Fibroblast of pulmonary artery (primary cell): ENCODE measurements at places on chromosomes 5 and 9.

- DNase-seq: peak; percentile 16
These were observed 16.7 kb downstream of the UBE2D2 start for GRCh38 chr5:139577689-139578290.

DNA sequence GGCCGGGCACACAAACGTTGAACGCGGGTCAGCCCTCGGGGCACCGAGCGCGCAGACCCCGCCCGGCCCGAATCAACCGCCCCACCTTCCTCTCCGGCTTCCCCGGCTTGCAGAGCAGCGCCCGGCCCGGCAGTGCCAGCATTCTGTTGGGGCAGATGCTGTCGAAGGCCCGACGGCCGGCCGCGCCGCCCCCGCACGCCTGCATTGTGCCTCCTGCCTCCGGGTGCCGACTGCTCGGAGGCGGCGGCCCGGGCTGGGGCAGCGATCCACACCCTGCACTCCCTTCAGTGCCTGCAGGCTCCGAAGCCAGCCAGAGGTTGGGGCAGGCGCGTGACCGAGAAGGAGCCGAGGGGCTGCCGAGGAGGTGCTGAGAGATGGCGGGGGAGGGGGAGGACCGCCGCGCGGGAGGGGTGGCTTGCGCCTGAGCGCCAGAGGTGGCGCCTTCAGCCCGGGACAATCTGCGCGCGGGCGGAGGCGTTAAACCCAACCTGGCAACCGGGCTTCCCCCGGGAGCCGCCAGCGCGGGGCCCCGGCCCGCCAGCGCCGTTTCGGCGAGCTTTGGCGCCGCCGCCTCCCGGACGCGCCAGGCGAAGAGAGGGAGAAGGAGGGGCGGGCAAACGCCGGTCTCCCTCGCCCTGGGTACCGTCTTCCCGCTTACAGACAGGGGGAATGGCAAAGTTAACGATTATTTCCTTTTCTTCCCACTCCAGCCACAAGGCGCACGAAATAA lies at the start of gene MCIDAS:
Gene MCIDAS (minus strand): TSS at position 382 of the 730 bp plus-strand sequence. CDS start 177 bp downstream, at position 205.
- no peak for DNase-seq

DNA sequence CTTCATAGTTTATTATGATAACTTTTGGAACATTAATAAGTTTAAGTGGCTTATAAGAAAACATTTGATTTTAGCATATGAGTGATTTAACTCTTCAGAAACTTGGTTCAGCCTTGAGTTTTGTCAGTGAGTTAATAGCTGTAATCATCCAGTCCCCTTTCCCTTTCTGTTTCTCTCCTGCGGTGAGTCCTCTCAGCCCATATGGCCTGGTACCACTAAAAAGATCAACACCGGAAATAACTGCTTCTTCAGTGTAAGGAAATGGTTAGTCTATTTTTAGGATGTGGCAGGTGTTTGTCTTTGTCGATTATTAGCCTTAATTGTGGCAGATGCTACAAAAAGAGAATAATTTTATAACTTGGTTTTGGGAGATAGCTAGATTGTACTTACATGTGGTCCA lies 120.2 kb upstream of the GRHPR start:
- no peak for DNase-seq

DNA sequence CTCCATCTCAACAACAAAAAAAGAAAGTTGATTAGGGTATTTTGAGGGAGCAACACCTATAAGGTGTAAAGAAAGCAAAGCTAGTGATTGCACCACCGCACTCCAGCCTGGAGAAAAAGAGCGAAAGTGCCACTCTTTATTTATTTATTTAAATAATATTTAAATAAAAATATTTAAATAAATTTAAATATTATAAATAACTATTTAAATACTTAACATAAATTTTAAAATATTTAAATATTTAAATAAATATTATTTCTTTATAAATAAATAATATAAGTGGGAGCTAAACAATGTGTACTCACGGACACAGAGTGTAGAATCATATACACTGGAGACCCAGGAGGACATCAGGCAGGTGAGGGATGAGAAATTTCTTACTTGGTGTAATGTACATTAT lies 64.4 kb upstream of the TRIO start:
- DNase-seq: no peak

DNA sequence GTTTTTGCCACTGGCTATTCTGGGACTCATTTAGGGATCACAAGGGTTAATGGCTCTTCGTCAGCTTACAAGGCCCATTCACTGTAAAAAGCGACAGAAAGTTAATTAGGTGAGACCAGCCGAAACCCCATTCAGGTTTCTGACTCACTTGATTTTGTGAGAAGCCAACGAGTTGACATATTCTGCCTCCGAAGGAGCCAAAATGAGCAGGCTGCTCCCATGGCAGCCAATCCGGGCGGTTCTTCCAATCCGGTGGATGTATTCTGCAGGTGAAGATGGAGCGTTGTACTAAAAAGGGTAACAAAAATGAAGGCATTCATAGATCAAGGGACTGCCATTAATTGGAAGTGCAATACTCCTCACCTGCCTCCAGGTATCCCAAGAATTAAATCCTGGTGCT lies 39.7 kb downstream of the DDX31 start:
- no peak for DNase-seq

- DNase-seq: no peak
These were observed 426 bp downstream of the FAM114A2 start for GRCh38 chr5:154038261-154038706.

- DNase-seq: no peak
These were observed 60.2 kb downstream of the KCNIP1 start for GRCh38 chr5:170563824-170564567.

- no peak for DNase-seq
These were observed 38.7 kb downstream of the NKX2-5 start for GRCh38 chr5:173196133-173196952.

GRCh38 chr5:120007598-120007997 lies 378.2 kb downstream of the FAM170A start:
- DNase-seq: no peak

DNA sequence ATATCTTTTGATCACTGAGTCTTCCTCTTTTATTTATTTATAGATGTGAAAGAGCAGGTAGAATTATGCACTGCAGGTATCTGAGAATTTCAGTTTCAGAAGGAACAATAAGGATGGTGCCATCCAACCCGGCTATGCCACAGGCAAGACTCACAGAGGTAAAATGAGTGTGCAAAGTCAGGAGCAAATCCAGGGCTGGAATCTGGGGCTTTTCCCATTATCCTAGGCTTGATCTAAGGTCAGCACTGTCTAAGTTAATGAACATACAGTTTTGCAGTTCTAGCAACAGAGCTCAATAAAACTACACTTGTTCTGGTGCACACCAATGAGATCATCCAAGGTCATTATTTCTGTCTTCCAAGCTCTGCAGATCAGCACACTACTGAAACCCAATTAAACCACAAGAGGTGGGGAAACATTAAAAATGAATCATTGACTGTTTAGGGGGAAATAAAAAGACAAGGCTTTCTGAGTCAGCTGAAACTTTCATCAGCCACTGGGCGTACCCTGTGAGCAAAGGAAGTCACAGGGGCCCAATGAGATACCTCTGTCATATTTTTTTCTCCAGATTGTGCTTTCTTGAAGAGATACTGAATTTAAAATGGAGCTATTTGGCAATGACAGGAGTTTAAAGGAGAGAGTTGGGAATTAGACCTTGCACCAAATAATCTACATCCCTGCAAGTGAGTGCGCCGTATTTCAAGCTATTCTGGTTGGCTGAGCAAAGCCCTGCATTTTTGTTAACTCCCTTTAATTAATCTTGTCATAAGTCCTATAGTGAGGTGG lies 662.2 kb upstream of the ZNF608 start:
- peak; percentile 77 for DNase-seq

DNA sequence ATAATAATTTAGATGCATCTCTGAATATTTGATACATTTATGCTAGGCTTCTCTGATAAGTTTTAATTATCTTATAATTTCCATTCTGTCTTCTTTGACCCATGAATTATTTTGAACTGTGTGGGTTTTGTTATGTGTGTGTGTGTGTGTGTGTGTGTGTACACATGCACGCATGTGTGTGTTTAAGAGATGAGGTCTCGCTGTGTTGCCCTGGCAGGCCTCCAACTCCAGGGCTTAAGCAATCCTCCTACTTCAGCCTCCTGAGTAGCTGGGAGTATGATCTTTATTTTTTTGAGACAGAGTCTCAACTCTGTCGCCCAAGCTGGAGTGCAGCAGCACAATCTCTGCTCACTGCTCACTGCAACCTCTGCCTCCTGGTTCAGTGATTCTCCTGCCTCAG lies 75.4 kb downstream of the NDUFAF2 start:
- peak; percentile 86 for DNase-seq

DNA sequence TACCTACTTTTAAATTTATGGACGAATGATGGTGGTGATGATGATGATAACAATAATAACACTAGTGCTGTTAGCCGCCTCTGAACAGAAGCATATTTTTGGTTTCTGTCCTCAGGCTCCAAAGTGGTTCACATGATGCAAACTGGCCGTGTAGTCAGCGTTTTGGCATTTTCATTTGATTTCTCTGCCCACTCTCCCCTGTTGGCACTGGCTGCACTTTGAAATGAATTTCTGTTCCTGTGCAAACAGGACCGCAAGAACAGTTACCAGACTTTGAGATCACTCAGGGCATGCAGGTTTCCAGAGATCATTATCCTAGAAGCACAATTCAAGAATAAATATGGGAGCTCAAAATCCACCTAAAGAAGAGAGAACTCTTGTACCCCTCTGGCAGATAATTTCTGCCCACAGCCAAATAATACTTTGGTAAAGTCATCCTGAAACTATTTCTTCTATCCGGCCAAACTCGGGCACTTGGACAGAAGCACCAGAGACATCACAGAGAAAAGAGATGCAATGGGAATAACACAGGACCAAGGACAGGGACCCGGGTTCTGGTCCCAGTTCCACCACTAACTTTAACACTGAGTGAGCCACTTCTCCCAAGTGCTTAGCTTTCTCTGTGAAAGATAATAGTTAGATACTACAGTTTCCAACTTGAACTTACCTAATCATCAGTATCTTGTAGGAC lies 201.7 kb upstream of the PTGER4 start:
- DNase-seq: peak; percentile 16

- no peak for DNase-seq
These were observed 87.4 kb downstream of the TEK start for GRCh38 chr9:27196383-27196782.

DNA sequence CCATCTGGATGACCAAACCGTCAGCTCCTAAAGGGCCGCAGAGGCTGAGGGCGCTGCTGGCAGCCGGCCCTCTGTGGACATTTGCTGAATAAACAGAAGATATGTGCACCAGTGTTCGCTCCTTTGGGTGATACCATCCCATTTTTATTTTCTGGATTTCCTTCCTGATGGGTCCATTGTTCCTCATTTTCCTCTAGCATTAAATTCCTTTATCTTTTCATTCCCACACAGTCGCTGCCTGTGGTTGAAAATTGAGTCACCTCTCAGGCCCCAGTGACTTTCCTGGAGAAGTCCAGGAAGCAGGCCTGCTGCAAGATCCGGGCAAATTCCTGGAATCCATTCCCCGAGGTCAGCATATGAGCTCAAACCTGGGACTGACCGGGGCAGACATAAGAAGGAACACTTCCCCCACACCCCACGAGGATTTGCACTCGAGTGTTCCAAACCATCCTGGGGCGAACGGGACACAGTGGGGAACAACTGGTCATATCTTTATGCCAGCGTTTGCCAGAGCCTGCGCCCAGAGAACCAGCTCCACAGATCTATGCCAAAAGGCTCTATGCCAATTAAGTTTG lies 86.7 kb upstream of the PCA3 start:
- DNase-seq: peak; percentile 79

DNA sequence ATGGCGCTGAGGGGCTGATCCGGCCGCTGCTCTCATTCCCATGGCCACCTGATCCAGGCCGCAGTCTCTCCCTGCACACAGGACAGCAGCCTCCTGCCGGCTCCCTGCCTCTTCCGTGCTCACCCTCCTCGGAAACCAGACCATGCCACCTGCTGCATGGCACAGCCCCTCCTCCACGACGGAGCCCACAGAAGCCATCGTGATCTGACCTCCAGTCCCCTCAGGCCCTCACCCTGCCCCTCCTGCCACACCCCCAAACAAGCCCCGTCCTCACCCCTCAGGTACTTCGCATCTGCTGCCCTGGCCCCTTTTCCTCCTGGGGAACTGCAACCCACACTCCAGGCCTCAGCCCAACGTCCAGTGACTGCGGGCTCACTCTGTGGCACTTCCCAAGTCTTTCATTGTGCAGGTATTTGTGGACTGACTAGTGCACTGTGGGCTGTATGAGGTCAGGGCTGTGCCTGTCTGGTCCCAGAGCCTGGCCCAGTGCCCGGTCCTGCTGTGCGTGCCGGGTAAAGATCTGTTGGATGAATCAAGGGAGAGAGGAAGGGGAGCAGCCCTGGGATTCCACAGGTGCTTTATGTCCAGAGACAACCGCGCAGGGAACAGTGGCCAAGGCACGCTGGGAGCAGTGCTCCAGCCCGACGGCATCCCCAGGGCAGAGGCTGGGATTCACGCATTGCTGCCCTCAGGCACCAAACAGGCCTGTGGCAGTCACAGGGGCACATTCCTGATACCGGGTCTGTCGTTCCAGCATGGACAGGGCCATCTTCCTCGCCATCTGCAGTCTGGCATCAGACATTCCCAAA lies 86.1 kb downstream of the ADAMTS2 start:
- peak; percentile 87 for DNase-seq

DNA sequence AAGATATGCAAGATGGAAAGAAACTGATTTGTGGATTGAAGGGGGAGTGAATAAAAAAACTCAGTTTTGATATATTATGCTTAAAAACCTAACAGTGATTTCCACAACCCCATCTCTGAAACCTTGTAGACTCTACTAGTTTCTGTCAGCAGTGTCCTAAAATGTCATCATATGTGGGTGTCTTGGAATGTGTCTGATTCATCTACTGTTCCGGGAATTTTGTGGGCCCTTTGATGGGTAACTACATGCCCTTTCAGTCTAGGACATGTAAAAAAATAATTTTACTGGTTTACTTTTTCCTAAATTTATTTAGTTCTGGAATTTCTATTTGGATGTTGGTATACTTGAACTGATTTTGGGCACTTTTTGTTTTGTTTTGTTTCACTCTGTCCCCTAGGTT lies 118.9 kb upstream of the NMUR2 start:
- no peak for DNase-seq

DNA sequence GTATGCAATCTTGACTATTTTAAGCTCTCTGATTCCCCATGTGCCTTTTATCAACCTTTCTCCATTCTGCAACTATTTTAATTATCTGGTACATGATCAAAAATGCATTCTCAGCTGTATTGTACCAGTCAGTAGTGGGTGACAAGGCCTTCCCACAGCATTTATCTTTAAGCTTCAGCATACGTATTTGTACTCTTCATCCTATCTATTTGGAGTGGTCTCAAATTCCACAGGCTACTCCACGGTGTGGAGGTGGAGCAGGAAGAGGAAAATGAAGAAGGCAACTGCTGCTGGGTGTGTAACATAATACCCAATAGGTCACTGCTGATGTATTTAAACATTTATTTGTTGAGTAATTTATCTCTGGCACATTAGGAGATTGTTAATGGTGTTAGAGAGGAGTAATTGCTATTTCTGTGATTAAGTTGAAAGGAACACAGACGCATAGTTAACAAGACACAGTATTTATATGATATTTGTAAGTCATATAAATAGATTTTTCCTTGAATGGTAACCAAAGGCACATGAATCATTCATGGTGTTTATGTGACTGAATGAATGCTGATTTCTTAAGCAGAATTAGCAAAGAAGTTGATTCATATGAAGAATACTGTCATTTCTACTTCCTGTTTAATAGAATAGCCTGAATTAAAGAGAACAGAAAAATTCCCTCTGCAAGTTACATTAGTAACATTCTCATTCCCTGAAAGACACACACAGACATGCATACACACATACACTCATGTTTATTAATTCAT lies 153.8 kb upstream of the NR3C1 start:
- peak; percentile 62 for DNase-seq

- peak; percentile 59 for DNase-seq
These were observed 613.7 kb upstream of the CDH18 start for GRCh38 chr5:20601678-20602100.
